Stomach (tissue), 19 donors: ENCODE measurements at places on chromosomes 4 and X. TPM values are rescaled to one million over a fixed set of nuclear protein-coding genes. Genes with fewer than 3 reads are reported as not detected.

Gene GLRA3
- total RNA-seq: not detected

Gene ATP1B4
- not detected for total RNA-seq

Gene OCRL
- total RNA-seq: 36.2 TPM

DNA sequence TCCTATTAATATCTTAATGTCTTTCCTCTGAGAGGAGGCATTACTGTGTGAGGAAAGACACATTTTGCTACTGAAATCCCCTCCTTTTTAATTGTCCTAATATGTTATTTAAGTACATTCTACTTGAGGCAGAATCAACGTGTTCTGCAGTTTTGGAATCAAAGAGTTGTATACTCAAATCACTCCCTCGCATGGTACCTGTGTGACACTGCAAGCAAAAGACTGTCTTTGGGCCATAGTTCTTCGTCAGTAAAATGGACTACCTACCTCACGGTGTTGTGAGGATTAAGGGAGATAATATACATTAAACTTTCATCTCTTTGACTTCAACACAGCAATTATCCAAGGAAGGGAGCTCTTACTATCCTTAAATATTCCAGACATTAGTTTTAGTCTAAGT lies 61.5 kb downstream of the TIGD2 start:
- no peak for DNase-seq

DNA sequence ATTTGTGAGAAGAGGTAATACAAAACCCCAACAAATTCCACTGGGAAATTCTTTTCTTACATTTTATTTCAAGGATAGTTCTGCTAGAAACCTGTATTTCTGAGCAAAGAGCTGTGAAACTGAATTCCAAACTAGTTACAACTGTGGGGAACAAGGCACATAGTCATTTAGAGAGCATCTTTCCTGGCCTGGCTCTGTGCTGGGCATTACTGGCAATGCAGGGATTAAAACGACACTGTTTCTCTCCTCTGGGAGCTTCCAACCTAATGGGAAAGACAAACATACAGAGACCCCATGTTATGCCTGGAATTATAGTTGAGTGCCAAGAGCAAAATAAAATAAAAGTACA lies 36.5 kb downstream of the SUPT20HL1 start:
- DNase-seq: no peak
